ENCODE measurements at places on chromosomes 2 and 18.
A peak's percentile ranks its signal among the peaks of the same experiment; 100 is the strongest.

- no peak for DNase-seq
Observed at GRCh38 chr2:56230156-56230555, 46.4 kb downstream of the CCDC85A start.

GRCh38 chr2:41087946-41088345 is 636.1 kb upstream of the SLC8A1 start:
- DNase-seq: no peak

GRCh38 chr2:28527196-28527595 is 31.3 kb downstream of the PLB1 start:
- no peak for DNase-seq

DNA sequence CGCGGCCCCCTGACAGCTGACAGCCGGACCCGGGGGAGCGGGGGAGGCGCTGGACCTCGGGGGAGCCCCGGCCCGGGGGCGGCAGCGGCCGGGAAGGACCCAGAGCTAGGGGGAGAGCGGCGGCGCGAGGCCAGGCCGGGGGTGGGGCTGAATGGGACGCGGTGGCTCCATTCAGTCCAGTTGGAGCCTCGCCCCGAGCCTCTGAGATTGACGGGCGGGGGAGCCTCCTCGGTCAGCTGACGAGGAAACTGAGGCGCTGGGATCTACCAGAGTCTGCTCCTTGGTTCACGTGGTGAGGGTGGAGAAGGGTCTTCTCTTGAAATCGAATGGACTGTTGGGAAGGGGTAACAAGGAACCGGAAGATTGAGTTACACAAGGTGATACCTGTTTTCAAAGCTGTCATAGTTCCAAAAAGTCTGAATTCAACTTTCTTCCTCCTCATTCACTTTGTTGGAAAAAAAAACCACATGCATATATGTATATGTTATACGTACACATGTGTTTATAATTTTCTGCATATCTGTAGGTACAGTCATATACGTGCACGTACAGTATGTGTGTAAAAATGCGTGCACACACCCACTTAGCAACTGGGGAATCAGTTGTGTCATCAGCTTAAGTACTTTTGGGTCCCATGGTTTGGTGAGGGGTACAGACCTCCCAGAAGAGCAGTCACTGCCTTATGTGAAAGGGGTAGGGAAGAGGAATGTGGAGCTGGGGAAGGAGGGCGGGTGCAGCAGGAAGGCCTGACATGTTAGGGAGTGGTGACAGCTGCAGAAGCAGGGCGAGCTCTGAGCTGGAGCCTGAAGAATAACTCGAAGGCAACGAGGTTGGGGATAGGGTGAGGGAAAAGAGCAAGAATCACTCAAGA is 628 bp downstream of the PPP1R7 start:
- DNase-seq: no peak

DNA sequence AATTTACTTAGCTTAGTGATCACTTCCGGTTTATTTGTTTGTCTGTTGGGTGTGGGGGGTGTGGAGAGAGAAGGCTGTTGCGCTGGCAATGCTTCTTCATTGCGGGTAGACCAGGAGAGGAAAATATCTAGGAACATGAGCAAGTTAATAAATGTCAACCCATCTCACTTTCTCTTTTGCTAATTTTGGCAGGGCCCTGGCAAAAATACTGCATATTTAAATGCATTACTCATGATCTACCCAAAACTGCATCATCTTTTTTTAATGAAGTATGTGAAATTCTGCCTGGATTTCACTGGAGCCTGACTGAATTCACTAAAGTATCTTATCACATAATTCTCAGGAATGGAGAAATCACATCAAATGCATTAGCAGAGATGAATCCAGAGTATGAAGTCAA is 1131.0 kb upstream of the NXPH2 start:
- no peak for DNase-seq

- DNase-seq: no peak
Observed at GRCh38 chr2:196284144-196284844, 112.9 kb upstream of the STK17B start.

DNA sequence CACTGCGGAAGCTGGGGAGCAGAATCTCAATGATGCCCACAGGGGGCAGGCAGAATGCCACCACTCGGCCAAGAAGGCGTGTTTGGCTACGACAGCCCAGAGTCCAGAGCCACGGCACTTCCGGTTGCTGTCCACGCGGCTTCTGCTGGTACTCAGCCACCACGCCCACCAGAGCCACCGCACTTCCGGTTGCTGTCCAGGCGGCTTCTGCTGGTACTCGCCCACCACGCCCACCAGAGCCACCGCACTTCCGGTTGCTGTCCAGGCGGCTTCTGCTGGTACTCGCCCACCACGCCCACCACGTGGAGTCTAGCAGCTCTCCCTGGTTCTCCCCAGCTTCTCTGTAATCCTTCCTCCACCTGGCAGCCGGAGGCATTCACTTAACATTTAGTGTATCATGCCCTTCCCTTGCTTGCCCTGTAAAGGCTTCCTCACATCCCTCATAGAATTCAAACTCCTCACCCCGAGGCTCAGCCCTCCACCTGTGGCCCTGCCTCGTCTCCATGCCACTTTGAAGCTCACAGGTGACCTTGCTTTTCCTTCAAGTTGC is 40.1 kb upstream of the APCDD1 start:
- no peak for DNase-seq

DNA sequence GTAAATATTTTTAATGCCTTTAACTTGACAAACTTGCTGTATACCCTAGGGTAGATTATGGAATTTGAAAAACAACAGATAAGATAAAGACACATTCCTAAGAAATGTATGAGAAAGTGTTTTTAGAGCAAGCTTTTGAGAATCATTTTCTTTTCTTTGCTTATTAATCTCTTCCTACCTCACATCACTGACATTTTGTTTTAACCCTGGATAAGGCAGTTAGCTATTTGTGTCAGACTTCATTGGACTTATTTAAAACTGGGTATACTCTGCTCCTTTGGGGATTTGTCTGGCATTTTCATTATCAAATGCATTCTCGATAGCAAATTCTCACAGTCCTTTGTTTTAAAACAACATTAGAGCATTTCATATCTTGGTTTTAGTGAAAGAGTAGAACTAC is 17.2 kb downstream of the EML4 start:
- no peak for DNase-seq

GRCh38 chr18:59661891-59662701 is 35.1 kb downstream of the CCBE1 start:
- peak; percentile 29 for DNase-seq

DNA sequence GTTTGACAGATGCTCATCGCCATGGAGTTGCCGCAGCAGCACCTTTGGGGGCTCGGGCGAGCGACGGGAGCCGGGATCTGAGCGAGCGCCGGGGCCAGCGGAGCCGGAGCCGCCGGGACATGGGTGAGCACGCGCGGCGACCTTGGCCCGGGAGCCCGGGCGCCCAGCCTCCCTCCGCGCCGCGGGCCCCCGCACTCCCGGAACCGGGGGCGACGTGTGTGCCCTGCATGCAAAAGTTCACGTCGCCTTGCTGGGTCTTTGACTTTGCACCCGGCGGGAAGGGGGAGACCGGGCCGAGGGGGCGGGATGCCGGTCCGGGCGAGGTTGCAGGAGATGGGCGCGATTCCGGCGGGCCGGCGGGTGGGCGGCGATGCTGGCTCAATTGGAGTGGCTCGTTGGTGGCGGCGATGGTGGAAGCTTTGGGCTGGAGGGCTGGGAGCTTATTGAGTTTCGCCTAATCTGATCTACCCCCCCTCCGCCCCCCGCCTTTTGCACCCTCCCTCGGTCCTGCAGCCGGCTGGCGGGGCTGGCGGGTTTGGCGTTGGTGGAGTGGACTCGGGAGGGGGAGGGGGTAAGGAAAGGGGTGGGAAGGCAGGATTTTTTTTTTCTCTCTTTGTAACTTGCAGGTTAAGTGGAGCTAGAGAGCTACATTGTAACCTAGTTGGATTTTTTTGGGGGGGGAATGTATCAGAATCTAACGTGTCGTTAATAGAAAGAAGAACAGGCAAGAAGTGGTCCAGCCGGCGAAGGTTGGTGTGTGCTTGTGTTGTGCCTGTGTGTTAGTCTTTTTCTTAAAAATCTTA is at the start of gene SETBP1:
SETBP1 (plus strand) TSS at position 616 of the 803 bp plus-strand sequence. CDS start 20,459 bp downstream, outside the sequence.
- no peak for DNase-seq

GRCh38 chr18:62324181-62324828 is 805 bp upstream of the TNFRSF11A start:
- DNase-seq: no peak

- no peak for DNase-seq
Observed at GRCh38 chr2:110216803-110217202, 4.5 kb upstream of the MTLN start.

DNA sequence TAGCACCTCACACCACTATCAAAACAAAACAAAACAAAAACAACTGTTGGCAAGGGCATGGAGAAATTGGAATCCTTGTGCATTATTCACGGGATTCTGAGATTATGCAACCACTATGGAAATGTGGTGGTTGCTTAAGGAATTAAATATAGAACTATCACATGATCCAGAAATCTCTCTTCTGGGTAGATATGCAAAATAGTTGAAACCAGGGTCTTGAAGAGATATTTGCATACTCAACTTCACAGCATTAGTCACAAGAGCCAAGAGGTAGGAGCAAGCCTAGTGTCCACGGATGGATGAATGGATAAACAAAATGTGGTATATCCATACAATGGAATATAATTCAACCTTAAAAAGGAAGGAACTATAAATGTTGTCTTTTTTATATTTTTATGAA is 7.0 kb downstream of the TMEM131 start:
- DNase-seq: no peak

- DNase-seq: no peak
Observed at GRCh38 chr2:28161466-28161865, 231.2 kb upstream of the FOSL2 start.

DNA sequence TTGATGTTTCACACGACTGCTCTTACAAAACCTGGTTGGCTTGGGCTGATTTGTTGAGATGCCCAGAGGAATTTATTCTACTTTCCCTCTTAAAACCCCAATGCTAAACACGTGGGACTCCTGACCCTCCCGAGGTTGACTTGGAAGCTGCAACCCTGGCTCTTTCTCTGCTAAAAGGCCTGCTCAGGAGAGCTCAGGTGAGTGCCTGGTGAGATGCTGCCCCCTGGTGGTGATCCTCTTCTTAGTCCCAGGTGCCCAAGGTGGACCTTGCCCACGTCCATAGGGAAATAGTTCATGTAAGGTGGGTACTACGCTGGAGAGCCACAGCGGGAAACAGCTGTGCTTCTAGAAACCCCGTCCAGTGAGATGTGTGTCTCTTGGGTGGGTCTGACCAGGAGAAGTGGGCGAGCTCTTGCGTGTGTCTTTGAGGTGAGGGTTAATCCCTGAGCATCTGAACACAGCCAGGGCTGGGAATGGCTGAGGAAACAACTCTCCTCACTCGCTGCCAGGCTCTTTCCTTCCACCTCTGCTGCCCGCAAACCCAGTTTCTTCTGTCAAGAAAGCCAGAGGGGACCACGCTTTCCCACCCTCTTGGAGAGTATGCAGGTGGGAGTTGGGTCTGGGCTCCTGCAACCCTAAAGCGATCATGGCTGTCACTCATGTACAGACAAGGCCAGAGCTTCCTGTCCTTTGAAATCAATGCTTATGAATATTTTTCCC is 25.5 kb upstream of the PXDN start:
- DNase-seq: no peak

- no peak for DNase-seq
Observed at GRCh38 chr18:7064346-7064745, 53.3 kb downstream of the LAMA1 start.

- DNase-seq: peak; percentile 55
Observed at GRCh38 chr18:45962866-45963265, 4.3 kb downstream of the EPG5 start.

GRCh38 chr18:10081492-10081891 is 167.7 kb downstream of the VAPA start:
- DNase-seq: no peak

- DNase-seq: no peak
Observed at GRCh38 chr2:152335016-152335725, at the start of gene FMNL2. Gene FMNL2, plus strand, starts transcription at chr2:152335174.

- no peak for DNase-seq
Observed at GRCh38 chr18:23963443-23964165, 51.0 kb upstream of the TTC39C start.

DNA sequence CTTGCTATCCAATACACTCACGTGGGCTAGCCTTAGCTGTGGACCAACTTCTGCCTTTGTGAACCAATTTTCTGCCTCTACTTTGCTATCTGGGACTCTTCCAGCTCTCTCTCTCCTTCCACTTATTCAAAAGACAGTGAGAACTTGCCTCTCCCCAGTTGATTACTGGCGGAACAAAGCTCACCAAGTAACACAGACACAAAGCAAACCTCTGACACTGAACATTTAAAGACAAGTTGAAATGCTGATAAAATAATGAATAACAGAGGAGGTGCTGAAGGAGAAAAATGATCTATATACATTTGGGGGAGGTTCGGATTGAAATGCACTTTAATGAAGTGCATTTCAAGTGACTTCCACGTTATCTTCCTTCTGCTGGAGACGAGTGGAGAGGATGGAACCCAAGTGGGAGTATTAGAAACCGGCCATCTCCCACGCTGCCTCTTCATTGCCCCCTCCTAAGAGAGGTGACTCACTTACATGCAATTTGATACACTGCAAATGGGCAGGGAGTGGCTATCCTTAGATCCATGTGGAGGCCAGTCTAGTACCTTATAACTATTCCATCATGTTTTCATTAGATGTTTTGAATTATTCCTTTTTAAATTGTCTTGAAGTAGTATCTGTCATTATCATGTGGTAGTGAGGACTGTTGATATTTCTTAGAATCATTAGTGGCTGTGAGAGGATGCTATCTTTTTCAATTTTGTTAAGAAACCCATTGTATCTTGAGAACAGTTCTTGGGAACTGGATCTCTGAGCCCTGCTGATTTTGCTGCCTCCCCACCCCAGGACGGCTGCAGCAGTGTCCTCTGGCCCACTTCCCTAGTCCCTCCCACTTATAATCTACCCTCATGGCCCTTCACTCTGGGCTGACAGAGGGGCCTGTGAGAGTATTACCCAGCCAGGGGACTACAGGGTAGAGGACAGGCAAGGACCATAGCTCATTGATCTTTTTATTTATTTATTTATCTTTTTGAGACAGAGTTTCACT is 6.0 kb upstream of the GLI2 start:
- no peak for DNase-seq

DNA sequence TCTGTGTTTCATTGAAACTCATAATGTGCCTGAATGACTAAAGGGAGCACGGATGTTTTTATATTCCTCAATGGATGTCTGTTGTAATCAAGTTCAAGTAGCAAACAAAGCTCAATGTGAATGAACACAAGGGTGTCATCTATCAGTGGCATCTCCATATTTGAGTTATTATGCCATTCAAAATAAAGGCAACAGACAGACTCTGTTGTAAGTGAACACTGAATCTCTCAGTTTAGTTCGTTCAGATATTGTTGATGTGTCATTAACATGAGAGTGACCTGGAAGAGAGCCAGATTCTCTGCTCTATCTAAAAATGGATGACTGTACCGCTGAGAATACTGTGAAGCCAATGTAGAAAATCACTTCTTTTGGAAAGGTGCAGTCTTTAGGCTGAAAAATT is 118.7 kb downstream of the NUP35 start:
- no peak for DNase-seq

GRCh38 chr2:177964892-177965291 is 107.7 kb downstream of the PDE11A start:
- no peak for DNase-seq

DNA sequence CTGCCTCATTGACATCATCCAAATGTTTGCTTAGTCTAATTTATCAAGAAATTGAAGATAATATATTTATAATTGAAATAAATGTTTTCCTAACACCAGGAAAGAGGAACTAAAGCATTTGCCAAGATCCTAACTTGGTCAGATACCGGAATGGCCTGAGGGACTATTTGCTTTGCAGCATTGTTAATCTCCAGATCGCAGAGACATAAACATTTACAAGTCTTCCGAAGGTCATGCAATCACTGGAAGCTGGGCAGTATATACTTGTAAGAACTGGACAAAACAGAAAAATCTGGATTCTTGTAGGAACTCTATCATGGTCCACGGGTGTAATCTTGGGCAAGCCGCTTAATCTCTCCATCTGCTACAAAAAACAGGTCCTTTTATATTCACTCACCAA is 42.2 kb downstream of the CYBRD1 start:
- no peak for DNase-seq
